ENCODE measurements at places on chromosomes 1 and 21. TPM values are rescaled to one million over a fixed set of nuclear protein-coding genes. Genes with fewer than 3 reads are reported as not detected.

Gene IGSF5
- 0.39 TPM for total RNA-seq

Gene DNTTIP2
- 30.8 TPM for total RNA-seq

Gene ATP1A4
- total RNA-seq, result 23.0 TPM

Gene CFHR5
- 0.24 TPM for total RNA-seq

Gene KCNA3
- 6.7 TPM for total RNA-seq

Gene RGS13
- 0.25 TPM for total RNA-seq

Gene GPR89B
- total RNA-seq, result 24.7 TPM

DNA sequence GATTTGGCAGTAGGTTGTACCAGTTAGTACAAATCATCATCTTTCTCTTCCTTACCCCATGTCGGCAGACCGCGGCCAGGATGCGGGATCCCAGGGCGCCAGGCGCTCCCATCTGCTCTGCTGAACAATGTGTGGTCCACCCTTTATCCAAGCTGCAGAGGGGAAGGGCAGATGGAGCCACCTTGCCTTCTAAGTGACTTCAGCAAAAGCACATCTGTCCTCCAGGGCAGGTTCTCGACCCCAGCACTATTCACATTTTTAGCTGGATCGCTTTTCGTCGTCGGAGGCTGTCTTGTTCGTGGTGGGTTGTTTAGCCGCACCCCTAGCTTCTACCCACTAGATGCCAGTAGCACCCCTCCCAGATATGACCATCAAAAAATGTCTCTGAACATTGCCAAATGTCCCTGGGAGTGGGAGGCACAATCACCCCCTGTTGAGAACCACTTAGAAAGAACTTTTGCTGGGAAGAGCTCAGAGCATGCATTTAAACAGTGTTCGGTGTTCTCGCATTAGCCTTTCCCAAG lies 58.1 kb upstream of the SIM2 start:
- DNase-seq, result no peak

DNA sequence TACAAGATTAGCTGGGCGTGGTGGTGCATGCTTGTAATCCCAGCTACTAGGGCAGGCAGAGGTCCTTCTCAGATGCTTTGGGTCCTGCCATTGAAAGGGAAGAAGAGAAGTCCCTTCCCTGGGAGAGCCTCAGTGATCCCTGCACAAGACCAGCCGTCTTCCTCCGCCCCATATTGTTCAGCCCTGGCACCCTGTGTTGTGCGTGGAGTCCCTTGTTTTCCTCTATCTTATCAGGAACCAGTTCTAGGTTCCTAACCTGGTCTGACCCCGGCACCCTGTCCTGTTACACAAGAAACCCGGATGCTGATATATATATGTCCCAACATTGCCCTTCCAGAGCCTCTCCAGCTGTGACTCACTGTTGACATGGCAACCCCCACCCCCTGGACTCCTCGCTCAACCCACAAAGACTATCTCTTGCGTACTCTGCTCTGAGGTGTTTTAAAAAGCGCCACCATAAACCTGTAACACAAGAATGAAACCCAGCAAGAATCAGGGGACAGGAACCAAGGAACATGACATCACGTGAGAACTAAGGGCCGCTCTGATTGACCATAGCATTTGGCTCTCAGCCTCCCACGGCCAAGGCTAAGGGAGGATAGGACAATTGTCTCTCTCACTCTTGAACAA lies 4.8 kb downstream of the MX2 start:
- no peak for DNase-seq

- no peak for DNase-seq
These were observed 6.7 kb downstream of the TAF1A start for GRCh38 chr1:222583079-222583478.

- no peak for DNase-seq
These were observed 15.1 kb downstream of the IFNAR1 start for GRCh38 chr21:33339918-33340317.

DNA sequence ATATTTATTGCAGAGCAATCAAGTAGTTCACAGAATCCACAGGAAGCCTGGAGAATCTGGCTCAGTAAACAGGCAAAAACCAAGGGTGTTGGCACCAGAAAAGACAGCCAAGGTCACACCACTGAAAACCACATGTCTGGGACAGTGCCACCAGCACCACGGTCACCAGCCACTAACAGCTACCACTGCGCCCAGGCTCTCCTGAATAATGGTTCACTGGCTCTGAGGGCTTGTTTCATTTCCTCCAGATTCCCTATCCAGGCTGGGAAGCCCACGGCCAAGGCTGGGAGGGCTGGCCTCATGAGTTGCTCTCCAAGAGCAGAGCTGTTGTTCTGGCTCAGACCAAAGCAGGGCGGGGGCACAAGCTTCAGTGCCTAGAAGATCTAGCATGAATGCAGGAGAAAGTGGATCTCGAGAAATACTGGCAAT lies 54.5 kb upstream of the PTGFRN start:
- peak; percentile 51 for DNase-seq

DNA sequence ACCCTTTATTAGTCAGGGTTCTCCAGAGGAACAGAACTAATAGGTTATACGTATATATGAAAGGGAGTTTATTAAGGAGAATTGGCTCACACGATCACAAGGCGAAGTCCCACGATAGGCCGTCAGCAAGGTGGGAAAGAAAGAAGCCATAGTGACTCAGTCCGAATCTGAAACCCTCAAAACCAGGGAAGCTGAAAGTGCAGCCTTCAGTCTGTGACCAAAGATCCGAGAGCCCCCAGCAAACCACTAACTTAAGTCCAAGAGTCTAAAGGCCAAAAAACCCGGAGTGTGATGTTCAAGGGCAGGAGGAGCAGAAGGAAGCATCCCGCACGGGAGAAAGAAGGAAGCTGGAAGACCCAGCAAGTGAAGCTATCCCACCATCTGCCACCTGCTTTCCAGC lies 9.9 kb downstream of the IFNLR1 start:
- no peak for DNase-seq

DNA sequence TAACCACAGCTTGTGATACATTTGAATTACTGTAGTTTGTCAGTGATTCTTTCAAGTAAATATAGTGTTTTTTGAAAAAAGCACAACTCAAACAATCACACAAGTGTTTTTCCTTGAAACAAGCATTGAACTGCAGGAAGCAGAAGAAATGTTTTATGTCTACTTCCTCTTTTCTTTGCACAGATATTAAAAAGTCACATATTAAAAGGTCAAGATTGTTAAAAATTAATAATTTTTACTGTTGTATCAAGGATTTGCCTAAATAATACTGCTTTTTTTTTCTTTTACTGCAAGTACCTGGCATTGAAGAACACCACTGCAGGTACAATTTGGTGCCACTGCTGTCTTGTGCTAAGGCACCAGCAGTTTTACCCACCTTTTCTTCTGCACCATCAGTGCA lies 214.2 kb upstream of the C1orf105 start:
- DNase-seq, result no peak

DNA sequence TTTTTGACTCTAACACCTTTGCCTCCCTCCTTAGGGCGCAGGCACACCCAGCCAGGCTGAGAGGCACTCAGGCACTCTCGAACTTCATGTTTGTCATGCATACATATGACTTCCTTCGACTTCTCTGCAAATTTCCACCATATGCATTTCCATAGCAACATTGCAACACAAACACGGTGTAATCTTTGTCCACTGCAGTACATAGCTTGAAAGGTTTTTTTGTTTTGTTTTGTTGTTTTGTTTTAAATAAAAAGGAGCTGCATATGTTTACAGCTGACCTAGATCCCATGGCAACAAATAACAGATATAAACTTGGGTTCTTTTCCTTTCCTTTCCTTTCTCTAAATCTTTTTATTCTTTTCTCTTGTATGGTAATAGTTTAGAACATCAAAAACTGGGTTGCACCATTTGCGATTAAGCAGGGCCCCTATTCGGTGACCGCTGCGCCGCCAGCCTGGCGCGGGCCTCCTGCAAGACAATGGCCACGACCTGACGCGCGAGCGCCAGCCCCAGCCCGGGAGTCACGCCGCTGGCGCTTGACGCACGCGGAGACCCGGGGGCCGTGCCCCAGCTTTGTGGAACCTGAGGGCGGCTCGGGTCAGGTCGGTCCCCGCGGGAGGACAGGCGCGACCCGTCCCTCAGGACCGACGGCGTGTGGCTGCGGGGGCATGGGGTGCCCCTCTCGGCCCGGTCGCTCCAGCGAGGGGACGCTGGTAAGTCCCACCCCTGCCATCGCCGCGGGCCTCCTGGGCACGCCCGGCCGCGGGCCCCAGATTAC lies 35.2 kb downstream of the CCN1 start:
- peak; percentile 17 for DNase-seq

DNA sequence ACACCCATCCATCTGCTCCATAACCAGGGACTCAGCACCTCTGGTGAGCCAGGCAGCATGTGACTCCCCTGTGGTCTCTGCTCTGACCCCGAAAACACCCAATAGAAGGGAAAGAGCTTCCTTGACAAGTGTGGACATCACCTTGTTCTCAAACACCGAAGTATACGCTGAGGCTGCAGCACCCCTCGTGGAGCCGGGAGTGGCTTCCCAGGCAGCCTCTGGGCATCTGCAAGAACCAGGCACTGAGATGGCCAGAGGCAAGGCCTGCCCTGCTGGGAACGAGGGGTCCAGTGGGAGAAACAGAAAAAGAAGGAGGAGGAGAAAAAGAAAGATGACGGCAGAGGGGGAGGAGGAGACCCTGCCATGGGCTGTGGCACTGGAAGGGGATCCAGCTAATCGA lies 18.2 kb upstream of the AJAP1 start:
- DNase-seq, result no peak

DNA sequence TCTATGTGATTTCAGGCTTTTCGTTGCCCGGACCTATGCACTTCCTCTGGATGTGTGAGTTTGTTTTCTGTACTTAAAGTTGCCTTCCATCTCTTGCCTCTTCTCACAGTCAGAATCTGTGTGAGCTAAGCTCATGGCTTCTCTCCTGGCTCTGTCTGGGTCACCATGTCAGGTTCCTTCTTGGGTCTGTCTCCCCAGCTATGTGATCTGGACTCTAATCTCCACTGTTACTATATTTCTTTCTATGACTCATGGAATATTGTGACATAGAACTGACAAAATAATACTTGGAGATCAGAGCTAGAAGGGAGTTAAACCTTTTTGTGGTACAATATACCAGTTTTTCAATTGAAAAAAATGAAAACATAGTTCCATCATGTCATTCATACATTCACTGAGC lies 172.7 kb upstream of the FGGY start:
- DNase-seq, result no peak

- no peak for DNase-seq
These were observed 49.4 kb downstream of the ERG start for GRCh38 chr21:38448671-38449385.

GRCh38 chr1:7515175-7515574 lies 255.9 kb upstream of the VAMP3 start:
- DNase-seq, result no peak

- no peak for DNase-seq
These were observed 61.5 kb downstream of the KCNK1 start for GRCh38 chr1:233675446-233675845.

DNA sequence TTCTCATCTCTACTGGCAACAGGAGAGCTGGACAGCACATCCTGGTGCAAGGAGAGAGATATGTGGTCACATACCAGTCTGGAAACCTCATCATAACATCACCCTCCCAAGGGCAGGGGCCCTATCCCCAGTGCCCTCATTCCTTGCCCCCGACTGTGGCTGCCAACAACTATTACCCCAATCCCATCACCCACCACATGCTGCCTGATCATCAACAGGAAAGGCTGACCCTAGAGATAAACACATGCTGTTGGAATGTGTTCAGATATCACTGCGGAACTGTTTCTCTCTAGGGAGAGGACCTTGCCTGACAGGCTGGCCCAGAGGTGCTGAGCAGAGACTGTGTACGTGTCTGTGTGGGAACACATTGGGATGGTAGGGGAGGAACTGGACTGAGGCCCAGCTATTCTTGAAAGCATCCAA lies 4.5 kb upstream of the INKA2 start:
- no peak for DNase-seq

DNA sequence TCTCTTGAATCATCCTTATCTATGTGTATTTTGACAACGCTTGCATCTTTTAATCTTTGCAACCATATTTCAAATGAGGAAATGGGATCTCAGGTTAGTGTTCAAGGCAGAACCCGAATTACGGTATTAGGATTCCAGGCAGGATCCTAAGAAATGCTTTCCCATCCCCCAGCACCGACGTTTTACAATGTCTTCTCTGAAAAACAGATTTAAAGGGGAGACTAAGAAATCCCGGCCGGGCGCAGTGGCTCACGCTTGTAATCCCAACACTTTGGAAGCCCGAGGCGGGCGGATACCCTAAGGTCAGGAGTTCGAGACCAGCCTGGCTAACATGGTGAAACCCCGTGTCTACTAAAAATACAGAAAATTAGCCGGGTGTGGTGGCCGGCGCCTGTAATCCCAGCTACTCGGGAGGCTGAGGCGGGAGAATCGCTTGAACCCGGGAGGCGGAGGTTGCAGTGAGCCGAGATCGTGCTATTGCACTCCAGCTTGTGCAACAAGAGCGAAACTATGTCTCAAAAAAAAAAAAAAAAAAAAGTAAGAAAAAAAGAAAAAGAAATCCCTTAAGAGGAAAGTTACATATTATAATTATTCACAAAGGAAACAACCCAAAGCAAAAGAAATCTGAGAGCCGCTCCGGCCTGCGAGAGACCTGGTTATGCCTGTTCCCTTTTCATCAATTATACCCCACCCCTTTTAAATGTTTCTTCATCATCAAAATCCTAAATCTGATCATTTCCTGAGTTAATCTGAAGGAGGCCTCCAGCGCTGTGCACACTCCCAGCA lies 801 bp upstream of the GORAB start:
- DNase-seq, result peak; percentile 43

DNA sequence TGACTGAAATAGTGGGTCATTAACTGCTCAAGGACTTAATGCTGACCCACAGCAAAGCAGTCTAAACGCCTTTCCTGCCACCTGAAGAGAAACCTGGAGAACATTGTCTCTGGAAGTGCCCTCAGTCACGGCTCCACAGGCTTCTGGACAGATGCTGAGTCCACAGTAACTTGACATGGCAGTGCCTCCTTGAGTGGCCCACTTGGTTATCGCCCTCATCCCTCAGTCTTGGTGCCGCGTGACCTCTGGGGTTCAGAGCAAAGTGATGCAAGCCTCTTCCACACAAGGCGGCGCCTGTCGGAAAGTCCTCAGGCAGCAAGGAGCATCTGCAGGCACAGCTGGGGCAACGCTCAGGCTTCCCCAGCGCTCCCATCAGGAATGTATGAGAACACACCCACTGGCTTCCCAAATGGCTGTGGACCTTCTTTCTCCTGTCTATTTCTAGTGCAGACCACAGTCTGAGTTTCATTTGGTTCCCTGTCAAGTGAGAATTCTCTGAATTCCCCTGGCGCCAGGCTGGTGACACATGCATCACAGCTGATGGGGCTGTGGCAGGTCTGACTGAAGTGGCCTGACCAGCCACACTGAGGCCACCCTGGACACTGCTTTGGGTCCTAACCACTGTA lies 13.0 kb upstream of the ANGPTL7 start:
- no peak for DNase-seq

- peak; percentile 87 for DNase-seq
These were observed 71.0 kb upstream of the CSF3R start for GRCh38 chr1:36553591-36554322.

GRCh38 chr1:4755301-4755845 lies 101.0 kb downstream of the AJAP1 start:
- DNase-seq, result no peak
